ENCODE measurements at places on chromosomes 12 and 14.
A peak's percentile ranks its signal among the peaks of the same experiment; 100 is the strongest.

- ATAC-seq, result no peak
Measured at GRCh38 chr14:71168564-71169427, 261.5 kb downstream of the PCNX1 start.

DNA sequence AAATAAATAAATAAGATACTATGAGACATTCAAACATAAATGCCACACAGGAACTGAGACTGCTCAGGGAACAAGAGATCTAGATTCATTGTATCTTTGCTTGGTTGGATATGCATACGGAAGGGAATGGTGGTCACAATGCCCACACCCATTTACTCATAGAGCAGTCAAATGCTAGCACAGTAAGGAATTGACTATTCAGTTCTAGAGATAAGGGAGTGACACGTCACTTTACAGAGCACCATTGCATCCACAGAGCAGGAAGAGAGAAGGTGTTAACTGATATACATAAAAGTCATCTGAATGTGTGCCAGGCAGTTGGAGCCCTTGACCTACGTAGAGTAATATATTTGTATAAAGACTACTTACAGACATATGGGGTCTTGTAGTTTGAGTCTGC is 530.0 kb upstream of the NOVA1 start:
- no peak for ATAC-seq

GRCh38 chr12:18368594-18368993 is 107.3 kb downstream of the PIK3C2G start:
- no peak for ATAC-seq

DNA sequence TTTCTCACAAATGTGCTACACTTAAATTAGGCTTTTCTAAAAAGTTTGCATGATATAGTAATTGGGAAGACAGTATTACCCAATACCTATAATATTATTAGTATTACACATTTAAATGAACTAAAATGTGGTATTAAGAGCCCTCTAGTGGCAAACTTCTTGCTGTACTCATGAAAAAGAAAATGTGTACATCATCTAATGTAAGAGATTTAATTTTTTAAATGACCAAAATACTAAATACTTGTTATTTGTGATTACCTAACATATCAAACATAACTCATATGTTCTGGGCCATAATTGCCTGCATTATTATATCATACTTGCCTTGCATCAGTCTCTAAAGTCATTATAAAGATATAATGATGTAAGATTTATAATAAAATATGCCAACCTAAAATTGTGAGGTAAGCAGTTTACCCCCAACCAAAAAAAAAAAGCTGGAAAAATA is 64.2 kb downstream of the DNAI7 start:
- ATAC-seq, result no peak

GRCh38 chr14:92489394-92490238 is 24.0 kb upstream of the RIN3 start:
- ATAC-seq, result no peak

- no peak for ATAC-seq
Measured at GRCh38 chr12:9895215-9895971, 14.1 kb downstream of the KLRF2 start.

- ATAC-seq, result no peak
Measured at GRCh38 chr12:53754188-53754585, 2.4 kb upstream of the CISTR start.

DNA sequence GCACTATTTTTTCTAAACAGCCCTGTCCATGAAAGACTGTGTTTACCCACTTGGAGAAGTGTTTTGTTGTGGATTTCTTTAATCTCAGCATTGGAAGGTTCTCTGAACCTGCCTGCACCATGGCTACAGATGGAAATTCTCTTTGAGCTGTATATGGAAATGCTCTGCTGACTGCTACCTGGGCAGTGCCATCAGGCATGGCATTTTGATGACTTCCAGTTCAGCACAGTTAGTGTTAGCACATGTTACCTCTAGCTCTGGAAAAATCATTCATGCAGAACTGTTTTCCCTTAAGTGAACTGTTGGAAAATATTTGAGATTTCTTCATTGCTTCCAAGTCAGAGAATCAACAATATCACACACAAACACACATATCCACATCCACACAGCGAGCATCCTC is 52.6 kb upstream of the RIC8B start:
- ATAC-seq, result no peak

- ATAC-seq, result no peak
Measured at GRCh38 chr12:61220337-61220736, 1039.9 kb upstream of the USP15 start.

DNA sequence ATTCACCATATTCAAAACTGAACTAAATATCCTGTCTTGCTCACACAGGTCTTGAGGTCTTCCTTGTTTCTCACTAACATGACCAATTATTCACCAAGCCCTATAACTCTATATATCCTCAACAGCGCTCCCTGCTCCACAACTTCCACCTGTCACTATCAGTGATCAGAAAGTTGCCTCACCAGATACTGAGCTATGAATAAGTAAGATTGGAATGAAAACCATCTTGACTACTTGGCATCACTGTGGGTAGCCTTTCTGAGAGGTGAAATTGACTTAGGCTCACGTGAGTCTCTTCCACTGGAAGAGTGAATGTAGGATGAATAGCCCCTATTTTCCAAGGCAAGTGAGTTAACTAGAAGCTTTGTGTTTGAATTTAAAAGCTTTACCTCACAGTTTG is 167.1 kb downstream of the PIK3C2G start:
- no peak for ATAC-seq

- ATAC-seq, result no peak
Measured at GRCh38 chr14:71651228-71651627, 281.0 kb upstream of the RGS6 start.

GRCh38 chr12:49533331-49533730 is 5.5 kb upstream of the KCNH3 start:
- no peak for ATAC-seq

DNA sequence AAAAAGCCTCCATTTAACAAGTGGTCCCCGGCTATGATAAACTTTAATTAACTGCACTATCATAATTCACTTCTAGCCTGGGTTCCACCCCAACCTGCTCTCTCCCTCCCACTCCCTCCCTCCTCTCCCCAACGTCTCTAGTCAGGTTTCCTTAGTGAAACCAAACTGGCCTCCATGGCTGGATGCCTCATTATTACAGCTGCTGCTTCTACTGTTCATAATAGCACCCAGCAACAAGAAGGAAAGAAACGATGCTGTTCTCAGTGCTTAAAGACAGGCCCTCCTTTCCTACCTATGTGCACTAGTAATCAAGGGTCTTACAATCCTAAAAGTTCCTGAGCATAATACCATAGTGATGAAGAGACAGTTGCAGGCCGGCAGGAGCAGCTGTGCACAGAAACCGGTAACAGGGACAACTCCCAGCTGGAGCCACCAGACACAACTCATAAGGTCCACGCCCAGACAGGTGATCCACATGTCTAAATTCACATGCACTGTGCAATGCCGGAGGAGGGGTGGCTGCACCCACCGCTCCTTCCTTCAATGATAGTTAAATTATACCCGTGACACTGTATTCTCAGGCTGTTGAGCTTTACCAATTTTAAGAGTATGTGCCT is 6.2 kb downstream of the IRF2BPL start:
- no peak for ATAC-seq

- peak; percentile 69 for ATAC-seq
Measured at GRCh38 chr12:65556676-65557437, 267.4 kb upstream of the HMGA2 start.

- no peak for ATAC-seq
Measured at GRCh38 chr12:130121226-130122000, 40.9 kb upstream of the FZD10 start.

DNA sequence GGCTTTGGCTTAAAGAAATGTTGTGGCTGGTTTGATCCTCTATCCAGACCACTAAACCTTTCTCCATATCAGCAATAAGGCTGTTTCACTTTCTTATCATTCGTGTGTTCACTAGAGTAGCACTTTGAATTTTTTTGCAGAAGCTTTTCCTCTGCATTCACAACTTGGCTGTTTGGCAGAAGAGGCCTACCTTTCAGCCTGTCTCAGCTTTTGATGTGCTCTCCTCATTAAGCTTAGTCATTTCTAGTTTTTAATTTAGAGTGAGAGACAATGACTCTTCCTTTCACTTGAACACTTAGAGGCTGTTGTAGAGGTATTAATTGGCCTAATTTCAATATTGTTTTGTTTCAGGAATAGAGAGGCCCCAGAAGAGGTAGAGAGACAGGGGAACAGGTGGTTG is 13.8 kb downstream of the KCNMB4 start:
- ATAC-seq, result peak; percentile 84

GRCh38 chr12:31465002-31465401 is 125.9 kb downstream of the DENND5B start:
- ATAC-seq, result no peak

DNA sequence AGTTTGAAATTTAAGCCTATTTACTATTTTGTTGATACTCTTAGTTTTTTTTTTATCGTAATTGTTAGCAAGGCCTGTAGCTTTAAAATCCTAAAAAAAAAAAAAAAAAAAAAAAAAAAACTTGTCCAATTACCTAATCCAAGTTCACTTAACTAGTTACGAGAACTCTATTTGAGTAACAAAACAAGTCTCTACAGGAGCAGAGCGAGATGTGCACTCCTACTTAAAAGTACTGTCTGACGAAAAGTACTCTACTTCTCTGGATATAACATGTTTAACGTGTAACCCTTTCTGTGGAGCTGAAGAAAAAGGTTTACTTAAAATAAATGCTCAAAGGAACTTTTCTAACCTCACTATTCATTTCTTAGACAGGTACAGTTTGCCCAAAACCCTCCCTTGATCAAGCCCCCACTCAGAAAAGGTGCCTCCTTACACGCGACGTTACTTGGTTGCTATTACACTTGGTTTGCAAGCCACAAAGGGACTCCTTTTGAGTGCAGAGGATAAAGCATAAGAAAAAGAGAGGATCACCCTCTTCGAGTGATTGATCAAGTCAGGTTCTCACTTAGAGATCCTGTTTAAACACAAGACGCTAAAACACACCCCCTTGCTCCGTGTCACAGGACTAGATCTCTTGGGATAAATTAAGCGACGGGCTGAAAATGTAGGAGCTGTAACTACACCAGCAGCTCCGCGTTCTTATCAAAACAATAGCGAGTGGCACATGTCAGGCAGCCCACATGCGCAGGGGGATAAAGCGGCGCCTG is 2.2 kb downstream of the BAZ1A start:
- peak; percentile 2 for ATAC-seq

DNA sequence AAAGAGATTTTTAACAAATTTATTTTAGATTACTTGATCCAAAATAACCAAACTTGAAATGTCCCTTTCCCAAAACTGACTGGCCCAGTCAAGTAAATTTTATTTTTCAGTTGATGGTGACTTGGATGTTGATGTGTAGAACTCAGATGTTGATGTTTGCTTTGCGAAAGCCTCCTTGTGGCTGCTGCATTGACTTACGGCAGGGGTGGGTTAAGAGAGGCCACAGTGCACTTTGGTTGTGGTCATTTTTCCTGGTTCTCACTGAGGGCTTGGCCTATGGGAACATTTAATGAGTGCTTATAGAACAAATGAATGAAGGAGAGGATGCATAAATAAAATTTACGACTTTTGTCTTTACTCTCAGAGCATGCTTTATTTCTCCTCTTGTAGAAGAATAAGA is 52.6 kb downstream of the SLCO1B3 start:
- no peak for ATAC-seq

- no peak for ATAC-seq
Measured at GRCh38 chr12:29224572-29224971, 75.5 kb downstream of the FAR2 start.

GRCh38 chr12:72540811-72541210 is 268.6 kb downstream of the TRHDE start:
- no peak for ATAC-seq

DNA sequence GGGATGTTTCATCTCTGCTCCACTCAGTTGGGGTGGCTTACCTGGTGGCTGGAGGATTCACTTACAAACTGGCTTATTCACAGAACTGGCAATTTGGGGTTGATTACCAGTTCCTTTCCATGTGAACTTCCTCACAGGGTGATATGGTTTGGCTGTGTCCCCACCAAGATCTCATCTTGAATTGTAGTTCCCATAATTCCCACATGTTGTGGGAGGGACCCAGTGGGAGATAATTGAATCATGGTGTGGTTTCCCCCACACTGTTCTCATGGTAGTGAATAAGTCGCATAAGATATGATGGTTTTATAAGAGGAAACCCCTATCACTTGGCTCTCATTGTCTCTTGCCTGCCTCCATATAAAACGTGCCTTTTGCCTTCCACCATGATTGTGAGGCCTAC is 26.9 kb upstream of the IGF1 start:
- ATAC-seq, result no peak

DNA sequence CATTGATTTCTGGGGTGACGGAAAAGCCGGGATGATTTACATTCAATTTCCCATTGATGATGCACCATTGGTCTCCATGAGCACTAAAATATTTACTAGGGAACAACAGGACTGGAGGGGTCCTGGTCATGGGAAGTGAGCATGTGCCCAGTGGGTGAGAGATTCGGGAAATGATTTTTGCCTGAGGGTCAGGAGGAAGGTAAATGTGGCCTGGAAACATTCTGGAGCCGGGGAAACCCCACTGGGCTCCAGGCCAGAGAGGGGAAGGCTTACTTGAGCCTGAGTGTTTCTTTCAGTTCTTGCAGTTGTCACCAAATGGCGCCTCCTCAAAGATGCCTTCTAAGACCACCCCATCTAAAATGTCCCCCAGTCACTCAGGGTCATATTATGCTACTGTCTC is 532.3 kb upstream of the TBX3 start:
- no peak for ATAC-seq

DNA sequence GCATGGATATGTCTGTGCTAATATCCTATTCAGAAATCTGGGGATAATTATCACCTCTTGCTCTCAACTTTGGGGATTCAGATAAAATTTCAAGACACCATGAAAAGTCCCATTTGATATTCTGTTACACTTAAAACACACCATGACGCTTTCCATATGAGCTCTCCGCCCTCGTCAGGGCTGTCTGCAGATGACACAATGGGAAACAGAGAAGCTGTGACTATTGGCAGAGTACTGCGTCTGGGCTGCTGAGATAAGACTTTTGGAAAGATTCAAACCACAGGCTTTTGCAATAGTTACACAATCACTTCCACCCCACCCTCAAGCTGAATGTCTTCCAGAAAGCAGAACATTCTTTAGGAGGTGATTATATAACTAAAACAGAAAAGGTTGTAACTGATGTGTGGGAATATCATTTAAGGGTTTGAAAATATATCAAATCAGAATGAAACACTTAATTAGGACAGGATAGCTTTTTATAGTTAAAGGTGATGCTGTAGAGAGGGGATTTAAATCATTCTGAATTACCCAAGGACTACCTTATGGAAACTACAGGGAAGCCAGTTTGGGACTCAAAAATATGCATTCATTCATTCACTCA is 75.3 kb upstream of the TMPO start:
- ATAC-seq, result no peak

DNA sequence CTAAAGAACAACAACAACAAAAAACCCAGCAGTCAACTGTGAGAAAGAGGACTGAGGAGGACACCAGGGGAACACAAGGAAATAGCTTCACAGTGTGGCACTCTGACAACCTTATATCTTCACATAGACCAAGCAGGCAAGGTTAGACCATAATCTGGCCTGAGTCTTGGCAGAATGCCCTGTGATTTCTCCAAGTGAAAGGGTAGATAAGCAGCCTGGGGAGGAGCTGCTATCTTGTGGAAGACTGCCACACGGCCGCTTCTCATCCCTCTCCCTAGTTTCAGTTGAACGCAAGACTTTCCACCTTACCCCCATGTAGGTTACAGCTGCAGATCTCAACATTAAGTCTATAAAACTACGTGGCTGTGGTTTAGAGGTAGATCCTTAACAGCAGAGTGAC is 3.7 kb downstream of the SLC25A21 start:
- ATAC-seq, result no peak

GRCh38 chr12:14577344-14577743 is 9.7 kb upstream of the PLBD1 start:
- ATAC-seq, result no peak

- peak; percentile 72 for ATAC-seq
Measured at GRCh38 chr12:52151837-52152783, 39.7 kb downstream of the KRT80 start.
